GM23248 (cell line): ENCODE measurements at places on chromosomes 6 and 20. TPM values are rescaled to one million over a fixed set of nuclear protein-coding genes. Genes with fewer than 3 reads are reported as not detected.

DNA sequence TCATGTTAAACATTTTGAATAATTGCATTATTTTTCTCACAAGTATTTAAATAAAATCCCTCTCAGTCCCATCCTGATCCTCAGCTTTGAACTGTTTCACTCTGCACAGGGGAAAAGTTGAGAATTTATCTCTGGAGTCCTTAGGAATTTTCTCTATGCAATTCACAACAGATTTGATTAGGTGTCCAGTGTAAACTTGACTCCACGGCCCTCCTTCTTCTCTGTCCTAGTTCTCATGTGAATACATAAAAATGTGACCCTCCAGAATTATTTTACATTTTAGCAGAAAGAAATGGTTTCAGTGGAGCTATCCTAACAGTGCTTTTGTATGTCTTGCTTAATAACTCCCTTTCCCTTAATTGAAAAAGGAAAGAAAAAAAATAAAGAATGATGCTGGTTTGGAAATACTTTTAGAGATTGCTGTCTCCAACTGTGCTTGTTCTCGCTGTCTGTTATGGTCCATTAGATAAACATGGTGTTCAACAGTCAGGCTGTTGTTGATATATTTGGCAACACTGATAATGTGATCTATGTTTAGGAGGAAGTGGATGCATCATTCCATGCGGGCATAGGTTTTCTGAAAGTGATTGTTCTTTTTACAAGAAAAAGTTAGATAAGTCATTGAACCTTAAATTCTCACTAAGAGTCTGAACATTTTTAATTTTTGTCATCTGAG is 599.4 kb upstream of the CITED2 start:
- DNase-seq = peak; percentile 29

Gene STMN3
- polyA plus RNA-seq = 18.5 and 18.6 TPM in 2 replicates

- DNase-seq = no peak
Observed at GRCh38 chr20:58678806-58679205, 13.8 kb upstream of the NPEPL1 start.

Gene CAP2
- 22.5 and 23.2 TPM in 2 replicates for polyA plus RNA-seq

Gene IRF4
- polyA plus RNA-seq = 0.23 and 0.70 TPM in 2 replicates

GRCh38 chr20:42961771-42962170 is 227.9 kb downstream of the PTPRT start:
- no peak for DNase-seq

Gene NQO2
- polyA plus RNA-seq = 61.0 and 64.2 TPM in 2 replicates
